Activated CD4-positive, alpha-beta T cell treated with anti-CD3 and anti-CD28 coated beads, Interleukin-2, amount 50 U/mL, for 4 hours (primary cell): ENCODE measurements at places on chromosomes 12 and 14.
A peak's percentile ranks its signal among the peaks of the same experiment; 100 is the strongest.

DNA sequence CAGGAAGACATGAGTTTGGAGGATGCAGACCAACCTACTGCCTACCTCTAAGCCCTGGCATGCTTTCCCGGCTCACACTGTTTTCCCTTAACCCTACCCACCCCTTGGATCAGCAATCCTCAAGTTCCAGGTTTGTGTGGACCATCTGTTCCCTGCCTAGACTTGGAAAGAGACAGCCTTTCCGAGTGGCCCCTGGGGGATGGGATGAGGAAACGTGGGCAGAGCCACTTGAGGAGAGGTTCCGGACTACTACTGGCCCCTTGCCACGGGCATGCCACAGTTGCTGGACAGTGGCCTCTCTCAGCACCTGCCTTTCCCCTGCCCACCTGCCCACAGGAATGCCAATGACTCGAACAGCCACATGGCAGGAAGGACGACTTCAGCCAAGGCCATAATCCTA, 135.9 kb downstream of the SLC15A4 start:
- no peak for DNase-seq

GRCh38 chr12:2291182-2291832, 238.5 kb downstream of the CACNA1C start:
- no peak for DNase-seq

GRCh38 chr12:31890295-31891285, 68.6 kb upstream of the RESF1 start:
- no peak for DNase-seq

GRCh38 chr14:56177036-56177435, 58.8 kb downstream of the PELI2 start:
- DNase-seq: no peak

GRCh38 chr12:51900323-51900889, 6.9 kb upstream of the ACVRL1 start:
- DNase-seq: no peak

DNA sequence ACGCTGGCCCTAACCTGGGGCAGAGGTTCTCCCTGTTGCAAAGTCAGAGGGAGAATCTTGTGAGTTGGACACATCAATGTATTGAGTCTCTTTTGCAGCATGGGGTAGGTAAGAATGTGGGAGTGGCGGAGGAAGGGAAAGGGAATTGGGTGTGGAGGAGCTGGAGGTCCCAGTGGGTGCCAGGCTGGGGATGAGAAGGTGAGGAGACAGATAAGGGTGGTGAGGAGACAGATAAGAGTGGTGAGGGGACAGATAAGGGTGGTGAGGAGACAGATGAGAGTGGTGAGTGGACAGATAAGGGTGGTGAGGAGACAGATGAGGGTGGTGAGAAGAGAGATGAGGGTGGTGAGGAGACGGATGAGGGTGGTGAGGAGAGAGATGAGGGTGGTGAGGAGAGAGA, 72.9 kb upstream of the SFSWAP start:
- DNase-seq: no peak

DNA sequence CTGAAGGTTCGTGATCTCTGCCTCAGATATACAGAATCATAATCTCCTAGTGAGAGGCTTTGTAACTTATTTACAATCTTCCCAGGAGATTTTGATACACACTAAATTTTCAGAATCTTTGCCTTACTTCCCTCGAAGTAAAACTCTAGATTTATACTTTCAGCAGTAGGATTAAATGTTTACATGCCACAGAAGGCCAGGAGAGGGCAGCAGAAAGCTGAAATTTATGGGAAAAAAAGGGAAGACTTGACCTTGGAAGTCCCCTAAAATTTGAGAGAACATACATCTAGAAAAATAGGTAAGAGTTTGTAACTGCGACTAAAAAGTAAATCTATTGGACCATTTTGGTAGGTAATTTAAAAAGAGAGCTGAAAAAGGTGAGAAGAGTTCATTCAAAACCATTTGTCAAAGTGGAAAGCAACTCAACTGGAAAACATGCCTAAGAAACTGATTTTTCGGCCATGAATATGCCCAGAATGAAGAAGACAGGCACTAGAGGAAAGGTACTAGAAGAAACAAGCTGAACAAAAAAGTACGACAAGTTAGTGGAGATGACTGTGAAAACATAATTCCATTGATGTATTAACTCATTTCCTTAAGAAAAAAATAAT, 242.0 kb upstream of the MDGA2 start:
- no peak for DNase-seq

DNA sequence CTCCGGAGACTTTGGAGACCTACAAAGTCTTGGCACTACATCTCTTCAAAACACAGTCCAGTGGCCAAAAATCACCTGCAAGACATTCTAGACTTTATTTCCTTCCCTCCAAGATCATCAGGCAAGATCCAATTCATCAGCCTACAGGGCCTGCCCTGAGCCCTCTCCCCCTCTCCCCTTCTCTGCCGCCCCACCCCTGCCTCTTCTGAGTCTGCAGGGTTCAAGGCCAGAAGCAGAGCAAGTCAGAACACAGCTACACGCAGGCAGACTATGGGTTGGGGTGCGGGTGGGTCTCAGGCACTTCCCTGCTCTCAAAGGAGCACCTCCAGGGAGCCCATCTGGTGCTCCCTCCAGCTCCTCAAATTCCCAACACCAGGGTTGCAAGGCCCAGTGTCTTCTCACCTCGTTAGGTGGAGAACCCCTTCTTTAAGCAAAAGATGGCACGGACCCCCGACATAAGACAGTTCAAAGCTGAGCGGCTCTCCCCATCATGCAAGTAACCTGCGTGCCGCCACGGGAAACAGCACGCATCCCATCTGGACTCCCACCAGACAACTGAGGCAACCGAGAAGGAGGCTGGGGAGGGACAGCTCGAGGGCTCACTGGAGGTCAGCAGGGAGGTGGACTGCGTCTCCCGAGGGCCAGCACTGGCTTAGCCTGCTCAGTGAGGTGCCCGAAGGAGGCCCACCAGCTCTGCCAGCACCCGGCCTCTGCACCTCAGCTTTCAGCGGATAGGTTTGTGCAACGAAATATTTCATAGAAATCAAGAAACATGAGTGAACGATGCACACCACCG, 5.6 kb upstream of the INF2 start:
- no peak for DNase-seq

- no peak for DNase-seq
Observed at GRCh38 chr12:43118234-43118633, 433.8 kb downstream of the ADAMTS20 start.

DNA sequence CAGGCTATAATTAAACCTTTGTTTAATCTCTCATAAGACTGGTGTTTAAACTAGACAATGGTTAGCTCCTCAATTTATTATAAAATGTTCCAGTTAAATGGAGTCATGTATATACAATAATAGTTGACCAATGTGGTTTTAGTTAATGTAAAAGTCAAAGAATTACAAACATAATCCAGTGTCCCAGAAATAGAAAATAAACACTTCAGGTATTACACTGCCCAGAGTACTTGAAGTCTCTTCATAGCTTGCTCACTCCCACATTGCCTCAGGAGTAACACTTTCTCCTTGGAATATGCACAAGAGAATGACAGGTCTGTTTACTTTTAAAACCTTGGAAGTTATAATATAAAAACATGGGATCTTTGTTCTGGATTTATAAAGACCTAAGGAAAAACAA, 60.5 kb downstream of the SLC38A1 start:
- no peak for DNase-seq

GRCh38 chr12:104709692-104710435, 248.2 kb downstream of the SLC41A2 start:
- DNase-seq: no peak

DNA sequence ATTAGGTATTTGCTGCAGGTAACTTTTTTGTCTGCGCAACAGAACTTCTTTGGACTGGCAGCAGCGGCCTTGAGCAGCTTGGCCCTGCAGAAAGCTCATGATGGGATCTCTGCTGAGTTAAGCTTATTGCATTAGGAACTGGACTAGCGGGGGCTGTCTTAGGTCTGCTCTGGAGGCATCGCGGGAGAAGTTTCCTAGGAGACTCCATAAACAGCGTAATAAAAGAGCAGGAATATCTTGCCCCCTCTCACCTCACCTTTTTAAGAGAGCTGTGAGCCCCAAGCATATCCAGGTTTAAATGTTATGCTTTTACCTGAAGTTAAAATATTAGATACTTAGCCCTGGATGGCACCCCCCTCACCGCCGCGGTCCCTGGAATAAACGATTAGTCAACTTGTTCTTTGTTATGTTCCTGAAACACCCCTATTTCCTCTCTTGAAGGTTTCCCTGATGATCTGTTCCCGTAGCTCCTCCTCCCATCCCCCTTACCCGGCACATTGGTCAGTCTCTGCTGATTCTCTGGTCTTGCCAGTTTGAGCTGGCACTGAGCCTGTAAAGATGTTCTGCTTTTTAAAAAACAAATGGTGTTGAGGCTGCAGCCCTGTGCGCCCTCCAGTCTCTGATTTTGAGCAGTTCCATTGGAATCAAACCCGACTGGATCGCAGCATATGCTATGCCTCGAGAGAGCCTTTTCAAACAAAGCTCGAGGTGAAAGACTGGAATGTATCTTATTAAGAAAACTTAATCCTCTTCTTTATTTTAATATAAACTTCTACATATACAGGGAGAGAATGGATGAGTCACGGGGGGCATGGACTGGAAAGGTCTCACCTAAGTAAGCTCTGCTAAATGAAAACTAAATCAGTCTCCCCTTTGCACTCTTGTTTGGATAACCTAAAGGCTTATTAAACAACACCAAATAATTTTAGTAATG, 1.9 kb downstream of the MLXIP start:
- DNase-seq: no peak

DNA sequence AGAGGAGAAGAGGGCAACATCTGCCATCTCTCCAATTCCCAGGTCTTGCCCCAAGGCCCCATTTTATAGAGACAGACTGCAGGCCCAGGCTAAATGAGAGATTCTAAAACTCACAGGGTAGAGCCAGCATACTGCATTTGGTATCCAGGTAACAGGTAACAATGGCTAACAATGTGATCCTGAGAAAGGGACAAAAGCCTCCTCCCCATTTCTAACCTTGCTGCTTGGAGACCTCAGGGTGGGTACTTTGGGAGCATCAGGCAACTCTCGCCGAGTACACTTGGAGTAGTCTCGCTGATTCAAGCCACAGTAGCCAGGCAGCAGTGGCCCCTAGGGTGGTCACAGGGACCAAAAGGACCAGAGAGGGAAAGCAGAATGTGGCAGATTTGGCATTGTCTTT, 162.6 kb upstream of the PLEKHA5 start:
- DNase-seq: no peak

GRCh38 chr12:132834181-132834711, 5.6 kb upstream of the GOLGA3 start:
- no peak for DNase-seq

DNA sequence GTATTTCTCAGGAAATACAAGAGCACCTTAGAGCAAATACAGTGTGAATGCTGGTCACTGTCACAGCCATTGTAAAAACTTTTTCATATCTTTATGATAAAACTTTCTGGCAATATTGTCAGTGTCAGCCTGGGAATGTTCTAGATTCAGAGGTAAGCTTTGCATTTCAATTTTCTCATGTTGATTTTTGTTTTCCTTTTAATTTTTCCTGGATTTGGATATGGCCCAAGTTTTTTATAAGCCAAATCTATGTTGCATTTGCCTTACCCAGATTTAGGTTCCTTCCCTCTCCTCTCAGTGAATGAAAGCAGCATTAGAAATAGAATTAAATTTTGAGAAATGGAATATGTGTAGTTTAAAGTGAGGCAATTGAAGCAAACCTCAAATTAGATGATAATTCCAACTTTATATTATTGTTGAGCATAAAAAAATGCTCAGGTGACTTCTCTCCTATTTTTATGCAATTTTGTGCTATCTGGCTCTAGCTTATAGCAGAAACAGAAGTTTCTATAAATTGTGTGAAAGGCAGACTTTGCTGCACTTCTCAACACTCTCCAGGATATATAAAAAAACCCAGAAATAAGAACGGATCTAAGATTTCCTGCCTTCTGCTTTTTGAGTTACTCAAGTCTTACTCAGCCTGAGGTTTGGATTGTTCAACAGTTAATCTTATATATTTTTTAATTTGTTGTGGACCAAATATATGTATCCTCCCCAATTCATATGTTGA, 368.2 kb upstream of the PRICKLE1 start:
- DNase-seq: no peak

- DNase-seq: peak; percentile 51
Observed at GRCh38 chr12:52691076-52691840, 11.1 kb upstream of the KRT1 start.

DNA sequence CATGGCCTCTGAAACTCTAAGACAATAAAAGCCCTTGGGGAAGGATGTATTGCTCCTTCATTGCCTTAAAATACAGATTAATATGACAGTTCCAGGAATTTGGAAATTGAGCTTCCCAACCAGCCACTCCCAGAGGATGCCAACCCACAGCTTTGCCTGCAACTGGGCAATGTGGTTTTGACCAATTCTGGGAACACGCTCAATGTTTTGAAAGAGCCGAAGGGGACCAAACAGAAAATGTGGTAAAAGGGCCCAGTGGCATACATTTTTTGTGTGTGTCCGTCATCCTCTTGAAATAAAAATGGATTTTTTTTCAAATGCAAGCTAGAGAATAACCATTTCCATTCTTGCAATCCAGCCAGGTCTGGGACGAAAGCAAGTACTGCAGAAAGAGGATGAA, 88.3 kb upstream of the PLEKHG7 start:
- no peak for DNase-seq

DNA sequence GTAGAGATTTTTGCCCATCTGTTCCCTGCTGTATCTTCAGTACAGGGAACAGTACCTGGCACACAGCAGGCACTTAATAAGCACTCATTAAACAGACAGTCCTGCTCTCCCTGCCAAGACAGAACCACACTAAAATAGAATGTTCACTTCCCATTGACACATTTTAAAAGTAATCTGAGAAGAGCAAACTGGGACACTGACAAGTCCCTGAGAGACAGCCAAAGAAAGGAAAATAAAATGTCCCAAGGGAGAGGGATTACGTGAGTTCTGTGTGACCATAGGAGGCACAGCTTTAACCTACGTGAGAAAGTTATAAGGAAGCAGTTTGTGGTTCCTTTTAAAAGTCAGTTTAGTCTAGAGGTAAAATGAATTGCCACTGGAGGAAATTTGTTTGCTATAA, 43.9 kb upstream of the SYCP3 start:
- no peak for DNase-seq

DNA sequence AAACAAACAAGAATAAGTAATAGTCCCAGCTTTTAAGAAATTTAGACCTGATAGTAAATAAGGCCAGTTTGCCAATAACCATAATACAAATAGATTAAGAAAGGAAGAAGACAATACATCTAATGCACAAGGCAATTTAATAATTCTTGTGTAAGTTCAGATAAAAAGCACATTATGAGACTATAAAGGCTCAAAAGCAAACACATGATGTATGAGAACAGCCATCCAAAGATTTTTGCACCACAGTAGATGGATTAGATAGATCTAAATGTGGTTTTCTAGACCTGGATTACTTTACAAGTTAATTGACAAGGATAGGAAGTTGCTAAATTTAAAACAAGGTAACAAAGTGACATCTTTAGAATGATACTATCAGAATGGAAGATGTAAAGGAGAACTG, 125.4 kb downstream of the PRKD1 start:
- DNase-seq: no peak

GRCh38 chr12:99267038-99267437, 380.5 kb upstream of the GARIN6 start:
- no peak for DNase-seq

DNA sequence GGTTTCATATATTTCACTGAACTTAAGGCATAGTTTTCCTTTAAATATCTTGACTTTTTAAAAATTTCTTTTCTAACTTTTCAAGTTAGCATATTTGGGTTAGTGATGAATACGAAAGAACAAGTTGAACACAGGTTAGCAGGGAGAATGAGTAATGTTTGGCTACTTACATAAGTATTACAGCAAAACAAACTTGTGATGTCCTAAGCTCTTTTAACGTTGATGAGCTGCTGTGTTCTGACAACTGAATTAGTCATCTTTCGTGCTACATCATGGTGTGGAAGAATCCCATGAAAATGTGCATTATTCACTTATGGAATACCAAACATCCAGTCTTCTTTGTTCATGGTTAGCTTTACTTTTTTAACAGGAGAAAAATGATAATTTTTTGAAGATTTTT, 36.3 kb upstream of the PDZRN4 start:
- DNase-seq: no peak
